ENCODE measurements at places on chromosomes 7 and 10.

GRCh38 chr7:157978766-157979165, 608.9 kb downstream of the PTPRN2 start:
- no peak for DNase-seq

- DNase-seq = no peak
These were observed 1269.8 kb downstream of the XPNPEP1 start for GRCh38 chr10:108653531-108653930.

DNA sequence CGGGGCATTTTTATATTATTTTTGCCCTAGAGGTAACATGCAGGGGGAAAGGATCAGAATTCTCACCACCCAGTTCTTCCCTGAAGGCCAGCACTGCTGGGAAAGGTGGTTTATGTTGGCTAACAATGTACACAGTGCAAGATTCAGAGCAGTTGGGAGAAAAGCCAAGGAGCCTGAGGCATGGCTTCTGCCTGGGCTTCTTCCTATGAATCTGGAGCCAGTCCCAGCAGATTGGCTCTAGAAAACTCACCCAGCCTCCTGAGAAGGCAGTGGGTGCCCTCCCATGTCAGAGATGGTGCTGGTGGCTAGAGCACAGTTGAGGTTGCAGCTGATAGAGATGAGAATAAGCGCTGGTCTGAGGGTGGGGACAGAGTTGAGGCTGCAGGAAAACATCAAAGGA, 44.7 kb upstream of the GPR26 start:
- DNase-seq = no peak

- DNase-seq = no peak
These were observed 31.4 kb upstream of the SLC26A3 start for GRCh38 chr7:107834401-107834800.

DNA sequence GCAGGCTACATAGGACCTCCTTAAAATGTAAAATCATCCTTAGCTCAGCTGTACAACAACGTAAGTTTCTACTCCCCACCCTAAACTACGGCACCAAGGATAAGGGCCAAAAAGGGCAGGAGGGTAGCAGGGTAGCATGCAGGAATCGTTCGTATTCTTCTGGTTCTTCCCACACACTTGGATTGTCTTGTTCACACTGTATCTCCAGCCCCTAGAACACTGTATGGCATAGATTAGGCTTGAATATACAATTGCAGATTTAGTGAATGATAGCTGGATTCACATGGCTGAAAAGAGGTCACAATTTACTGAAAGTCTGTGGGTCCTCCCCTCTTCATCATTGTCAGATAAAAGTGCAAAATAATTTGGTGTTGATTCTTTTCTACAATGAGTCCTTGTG, 28.2 kb upstream of the PRKAR2B start:
- DNase-seq = no peak
